ENCODE measurements at places on chromosomes 7 and 10.

DNA sequence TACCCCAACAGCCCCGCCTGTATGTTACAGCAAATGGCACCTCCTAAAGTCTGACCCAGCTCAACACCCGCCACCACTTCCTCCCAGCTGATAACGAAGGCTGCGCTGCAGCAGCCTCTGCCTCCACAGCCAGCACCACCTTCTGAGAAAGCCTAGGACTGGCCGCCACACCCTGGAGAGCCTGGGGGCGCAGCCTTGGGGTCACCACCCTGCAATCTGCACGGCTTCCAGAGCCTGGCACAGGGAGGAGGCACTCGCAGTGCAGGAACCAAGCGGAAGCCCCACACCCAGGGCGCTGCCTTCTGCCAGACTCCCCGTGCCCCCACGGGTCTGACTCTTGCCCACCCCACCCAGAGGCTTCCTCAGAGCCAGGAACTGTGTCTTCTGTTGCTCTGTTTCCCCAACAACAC, 112.5 kb downstream of the MAD1L1 start:
- no peak for DNase-seq

GRCh38 chr7:91345449-91345848, 81.2 kb downstream of the FZD1 start:
- DNase-seq = no peak

DNA sequence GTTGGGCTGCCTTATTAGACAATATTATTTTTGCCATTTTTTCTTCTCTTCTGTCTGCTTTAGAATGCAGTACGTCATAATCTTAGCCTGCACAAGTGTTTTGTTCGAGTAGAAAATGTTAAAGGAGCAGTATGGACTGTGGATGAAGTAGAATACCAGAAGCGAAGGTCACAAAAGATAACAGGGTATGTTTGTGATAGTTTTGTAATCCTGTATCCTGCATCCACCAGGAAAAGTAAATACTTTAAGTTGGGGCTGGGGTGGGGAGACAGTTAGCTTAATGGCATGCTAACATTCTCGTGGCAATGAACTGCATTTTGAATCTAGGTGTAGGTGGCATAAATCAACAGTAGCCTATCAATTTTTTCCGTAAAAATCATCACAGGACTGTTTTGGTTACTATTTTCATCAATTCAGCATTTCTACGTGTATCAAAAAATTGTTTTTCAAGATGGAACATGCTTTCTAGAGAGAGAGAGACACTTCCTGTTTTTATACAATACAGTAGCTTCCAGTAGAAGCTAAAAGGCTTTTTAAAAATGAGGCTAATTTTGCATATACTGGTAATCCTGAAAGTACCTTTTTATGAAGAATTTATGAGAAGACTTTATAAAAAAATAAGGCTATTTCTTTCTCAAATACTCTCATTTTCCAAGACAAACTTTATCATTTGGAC, 247.5 kb downstream of the FOXP2 start:
- DNase-seq = no peak

GRCh38 chr7:30921540-30922401, 10.1 kb downstream of the AQP1 start:
- no peak for DNase-seq

DNA sequence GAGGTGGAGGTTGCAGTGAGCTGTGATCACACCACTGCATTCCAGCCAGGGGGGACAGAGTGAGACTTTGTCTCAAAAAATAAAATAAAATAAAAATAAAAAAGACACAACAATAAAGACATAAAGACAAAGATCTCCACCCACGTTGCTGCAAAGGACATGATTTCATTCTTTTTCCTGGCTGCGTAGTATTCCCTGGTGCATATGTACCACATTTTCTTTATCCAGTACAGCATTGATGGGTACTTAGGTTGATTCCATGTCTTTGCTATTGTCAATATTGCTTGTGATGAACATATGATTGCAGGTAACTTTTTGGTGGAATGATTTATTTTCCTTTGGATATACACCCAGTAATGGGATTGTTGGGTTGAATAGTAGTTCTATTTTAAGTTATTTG, 42.0 kb upstream of the CCDC3 start:
- DNase-seq = no peak

- no peak for DNase-seq
Measured at GRCh38 chr10:69846293-69846921, 44.7 kb downstream of the COL13A1 start.

- peak; percentile 26 for DNase-seq
Measured at GRCh38 chr7:727104-727805, at the start of gene PRKAR1B. Gene PRKAR1B, minus strand, starts transcription at chr7:727281. Its CDS starts 15,776 bp downstream, at chr7:711505.

GRCh38 chr7:70017357-70017756, 419.1 kb downstream of the AUTS2 start:
- no peak for DNase-seq

DNA sequence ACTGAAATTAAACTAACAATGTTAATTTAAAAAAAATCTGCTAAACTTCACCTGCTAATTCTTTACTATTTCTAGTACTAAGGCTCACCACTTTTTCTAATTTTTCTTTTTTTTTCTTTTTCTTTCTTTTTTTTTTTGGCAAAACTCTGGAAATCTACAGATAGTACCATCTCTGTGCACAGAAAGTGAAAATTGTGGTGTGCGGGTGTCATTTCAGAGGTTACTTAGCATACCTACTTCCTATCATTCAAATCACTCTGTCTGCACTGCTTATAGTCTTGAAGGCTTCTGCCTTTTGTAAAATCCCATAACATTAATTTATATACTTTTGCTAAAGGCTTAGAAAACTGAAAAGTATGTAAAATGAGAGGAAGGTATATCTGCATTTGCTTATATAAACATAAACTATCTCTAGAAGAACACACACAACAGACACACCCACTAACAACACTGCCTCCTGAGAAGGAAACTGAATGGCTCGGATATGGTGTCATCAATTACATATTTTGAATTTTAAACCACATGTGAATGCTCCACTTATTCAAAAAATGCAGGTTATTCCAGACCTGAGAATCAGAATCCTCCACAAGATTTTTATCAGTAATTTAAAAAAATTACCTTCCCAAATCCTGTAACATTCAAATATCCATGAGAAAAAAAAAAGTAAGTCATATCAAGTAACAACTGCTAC, 229.5 kb downstream of the PARD3 start:
- no peak for DNase-seq

DNA sequence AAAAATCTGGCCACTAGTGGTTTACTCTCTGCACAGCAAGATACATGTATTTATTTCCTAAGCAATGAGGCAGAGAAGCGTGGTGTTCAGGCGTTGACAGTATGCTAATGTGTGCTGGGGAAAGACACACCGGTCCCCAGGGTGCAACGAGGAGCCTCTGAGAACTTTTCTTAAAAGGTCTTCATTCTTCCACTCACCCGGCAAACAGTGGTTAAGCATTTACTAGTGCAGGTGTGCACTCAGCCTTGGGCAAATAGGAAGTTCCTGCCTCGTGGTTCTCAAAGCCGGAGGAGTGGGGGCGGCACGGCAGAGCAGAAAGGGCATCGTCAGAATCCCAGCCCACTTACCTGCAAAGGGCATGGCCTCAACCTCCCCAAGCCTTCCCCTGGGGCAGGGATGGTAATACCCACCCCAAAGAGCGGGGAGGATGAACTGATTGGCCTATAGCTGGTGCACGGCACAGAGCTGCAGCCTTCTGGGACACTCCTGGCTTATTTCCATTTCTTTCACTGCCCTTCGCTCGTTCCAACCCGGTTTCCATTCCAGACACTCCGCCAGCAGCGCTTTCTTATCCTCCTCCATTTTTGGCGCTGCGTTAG, 184.3 kb upstream of the CTBP2 start:
- DNase-seq = no peak

All from activated CD4-positive, alpha-beta T cell treated with anti-CD3 and anti-CD28 coated beads, Interleukin-2, amount 50 U/mL, for 24 hours (primary cell).